ENCODE measurements at places on chromosomes 2 and 18.

GRCh38 chr2:161131074-161131680, 29.1 kb upstream of the TANK start:
- no peak for DNase-seq

GRCh38 chr2:237601453-237602116, 11.1 kb upstream of the RAB17 start:
- no peak for DNase-seq

GRCh38 chr2:237692601-237693290, 65.4 kb downstream of the LRRFIP1 start:
- DNase-seq: no peak

- no peak for DNase-seq
These were observed 48.8 kb downstream of the ADNP2 start for GRCh38 chr18:80157708-80158343.

DNA sequence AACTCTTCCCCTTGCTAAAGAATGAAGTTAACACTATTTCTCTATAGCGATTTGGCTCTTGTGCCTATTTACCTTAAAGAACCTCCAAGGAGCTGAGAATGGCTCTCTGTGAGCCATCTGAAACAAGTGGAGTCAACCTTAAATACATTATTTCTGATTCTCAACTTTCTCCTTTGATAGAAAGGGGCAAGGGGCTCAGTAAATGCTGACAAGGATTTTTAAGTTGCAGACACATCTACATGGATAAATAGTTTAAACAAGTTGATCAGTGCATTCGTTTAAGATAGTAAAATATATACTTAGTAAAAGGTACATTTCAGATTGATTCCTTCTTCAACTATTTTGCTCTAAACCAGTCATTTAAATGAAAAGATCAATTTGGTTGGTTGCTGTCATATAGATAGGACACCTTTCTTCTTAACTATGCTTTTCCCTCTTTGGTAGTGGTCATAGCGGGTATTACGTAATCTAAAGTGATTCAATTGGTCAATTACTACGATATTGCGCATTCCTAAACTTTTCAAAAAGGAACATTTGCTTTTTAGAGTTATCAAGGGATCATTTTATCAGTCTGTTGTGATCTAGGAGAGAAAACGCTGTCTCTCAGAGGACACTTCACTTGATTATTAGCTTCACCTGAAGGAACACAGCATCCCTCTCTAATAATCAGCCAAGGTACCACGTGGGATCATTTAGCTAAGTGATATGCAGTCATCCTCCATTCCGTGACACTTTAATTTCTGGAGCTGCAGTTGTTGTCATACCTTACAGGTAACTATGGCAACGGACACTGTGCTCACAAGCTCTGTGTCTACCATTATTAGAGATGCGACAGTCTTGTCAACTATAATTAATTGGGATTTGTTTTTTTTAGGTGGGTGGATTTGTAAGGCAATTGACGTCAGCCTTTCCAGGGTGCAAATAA, 50.9 kb upstream of the KCNE4 start:
- no peak for DNase-seq

DNA sequence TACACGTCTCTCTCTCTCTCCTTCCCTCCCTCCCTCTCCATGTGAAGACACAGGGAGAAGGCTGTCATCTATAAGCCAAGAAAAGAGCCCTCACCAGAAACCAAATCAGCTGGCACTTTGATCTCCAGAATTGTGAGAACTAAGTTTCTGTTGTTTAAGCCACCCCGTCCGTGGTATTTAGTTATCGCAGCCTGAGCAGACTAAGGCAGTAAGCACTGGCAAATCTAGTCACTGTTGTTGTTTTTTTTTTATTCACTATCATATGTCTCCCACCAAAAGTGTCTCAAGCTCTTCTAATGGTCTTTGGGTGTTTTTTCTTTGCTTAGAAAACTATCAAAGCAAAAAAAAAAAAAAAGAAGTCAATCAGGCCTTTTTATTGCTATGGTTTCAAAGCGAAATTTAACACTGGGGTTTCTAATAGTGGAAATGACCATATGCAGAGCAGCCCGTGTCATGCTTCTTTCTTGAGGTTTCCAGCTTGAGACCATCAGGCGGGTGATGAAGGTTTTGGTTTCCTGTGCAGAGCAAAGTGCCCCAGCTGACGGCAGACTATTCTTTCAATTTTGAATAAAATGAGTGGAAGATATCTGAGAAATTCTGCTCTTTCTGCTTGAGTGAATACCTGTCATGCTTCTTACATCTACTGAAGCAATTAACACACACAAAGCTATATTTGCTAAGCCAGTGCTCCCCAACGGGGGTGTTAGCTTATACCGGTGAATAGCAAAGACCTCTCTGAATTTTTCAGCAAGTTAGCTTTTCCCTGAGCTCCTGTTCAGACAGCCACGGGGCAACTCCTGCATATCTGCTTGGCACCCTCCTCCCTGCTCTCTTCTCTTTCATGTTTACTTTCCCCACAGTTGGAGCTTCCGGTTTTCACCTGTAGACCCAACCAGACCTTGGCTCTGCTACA, 394.1 kb upstream of the ATP5MC3 start:
- DNase-seq: no peak

- no peak for DNase-seq
These were observed 159.0 kb downstream of the TMX3 start for GRCh38 chr18:68555879-68556301.

GRCh38 chr2:2739231-2739795, 408.2 kb upstream of the MYT1L start:
- no peak for DNase-seq

- DNase-seq: no peak
These were observed 30.2 kb downstream of the PKP4 start for GRCh38 chr2:158486970-158487325.

DNA sequence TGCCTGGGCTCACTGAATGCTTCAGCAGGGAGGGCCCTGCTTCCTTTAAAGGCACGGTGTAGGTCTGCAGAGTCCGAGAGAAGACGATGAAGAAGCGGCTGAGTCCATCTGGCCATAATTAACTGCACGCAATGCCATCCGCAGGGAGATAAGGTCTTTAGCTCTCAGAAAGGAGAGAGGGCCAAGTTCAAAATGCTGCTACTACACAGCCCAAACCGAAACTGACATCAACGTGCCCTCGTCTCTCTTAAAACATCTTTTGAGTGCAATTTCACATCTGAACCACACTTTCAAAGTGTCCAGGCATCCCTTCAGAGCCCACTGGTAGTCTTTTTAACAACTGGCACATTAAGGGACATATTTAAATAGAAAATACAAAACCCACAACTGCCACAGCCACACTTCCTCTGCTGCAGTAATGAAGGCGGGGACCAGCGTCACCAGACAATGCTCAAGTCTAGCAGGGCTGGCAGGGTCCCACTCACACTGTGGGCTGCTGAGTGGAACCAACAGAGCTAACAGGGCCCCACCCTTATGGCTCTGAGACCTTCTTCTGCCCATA, 35.8 kb downstream of the ST3GAL5 start:
- no peak for DNase-seq

GRCh38 chr2:189086710-189087109, 92.9 kb downstream of the COL5A2 start:
- no peak for DNase-seq

DNA sequence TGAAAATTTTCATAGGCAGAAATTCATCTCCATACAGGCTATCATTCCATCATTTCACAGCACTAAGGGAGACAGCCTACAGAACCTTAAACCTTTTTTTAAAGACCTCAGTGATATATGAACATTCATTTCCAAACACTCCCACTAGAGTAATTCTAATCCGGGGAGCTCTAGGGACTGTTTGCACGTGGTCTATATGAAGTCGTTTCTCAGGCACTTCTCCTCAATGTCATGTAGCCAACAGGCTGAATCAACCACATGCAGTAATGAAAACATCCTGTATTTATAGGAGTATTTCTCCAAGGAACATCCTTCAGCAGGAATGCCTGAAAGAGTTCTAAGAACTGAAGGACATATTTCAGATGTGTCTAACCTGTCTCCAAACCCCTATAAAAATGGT, 97.3 kb upstream of the CREB1 start:
- DNase-seq: no peak

GRCh38 chr2:216881411-216881810, 21.5 kb upstream of the TNP1 start:
- DNase-seq: no peak

- no peak for DNase-seq
These were observed 66.7 kb upstream of the HAAO start for GRCh38 chr2:42859006-42859552.

- DNase-seq: no peak
These were observed 94.3 kb downstream of the CDCA7 start for GRCh38 chr2:173448938-173449471.

- no peak for DNase-seq
These were observed 7.7 kb upstream of the MARCHF4 start for GRCh38 chr2:216379977-216380376.

DNA sequence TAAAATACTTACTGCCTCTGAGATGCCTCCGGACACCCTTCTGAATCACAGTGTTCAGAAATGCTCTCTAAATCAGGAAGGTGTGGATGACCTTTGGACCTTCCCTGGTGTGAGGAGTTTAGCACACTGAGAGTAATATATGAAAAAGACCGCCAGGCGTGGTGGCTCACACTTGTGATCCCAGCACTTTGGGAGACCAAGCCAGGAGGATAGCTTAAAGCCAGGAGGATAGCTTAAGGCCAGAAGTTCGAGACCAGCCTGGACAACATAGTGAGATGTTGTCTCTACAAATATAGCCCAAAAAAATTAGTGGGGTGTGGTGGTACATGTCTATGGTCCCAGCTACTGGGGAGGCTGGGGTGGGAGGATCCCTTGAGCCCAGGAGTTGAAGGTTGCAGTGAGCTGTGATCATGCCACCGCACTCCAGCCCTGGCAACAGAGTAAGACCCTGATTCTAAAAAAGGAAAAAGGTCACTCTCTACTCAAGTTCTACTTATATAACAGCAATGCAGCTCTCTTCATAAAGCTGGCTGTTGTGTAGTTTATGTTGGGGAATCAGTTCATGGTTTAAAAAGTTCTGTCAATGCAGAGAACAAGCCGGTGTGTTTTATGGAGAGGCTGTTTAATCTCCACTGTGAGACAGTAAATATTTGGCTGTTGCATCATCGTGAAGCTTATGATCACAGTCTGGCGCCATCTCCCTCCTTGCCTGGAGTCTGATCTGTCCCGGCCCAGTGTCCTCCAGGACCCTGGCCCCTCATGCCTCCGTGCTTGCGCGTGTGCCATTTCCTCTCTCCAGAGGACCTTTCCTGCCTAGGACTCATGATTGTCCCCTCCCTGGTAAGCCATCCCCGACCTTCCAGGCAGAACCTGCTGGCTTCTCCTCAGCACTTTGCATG, 184.5 kb downstream of the FAM210A start:
- no peak for DNase-seq

DNA sequence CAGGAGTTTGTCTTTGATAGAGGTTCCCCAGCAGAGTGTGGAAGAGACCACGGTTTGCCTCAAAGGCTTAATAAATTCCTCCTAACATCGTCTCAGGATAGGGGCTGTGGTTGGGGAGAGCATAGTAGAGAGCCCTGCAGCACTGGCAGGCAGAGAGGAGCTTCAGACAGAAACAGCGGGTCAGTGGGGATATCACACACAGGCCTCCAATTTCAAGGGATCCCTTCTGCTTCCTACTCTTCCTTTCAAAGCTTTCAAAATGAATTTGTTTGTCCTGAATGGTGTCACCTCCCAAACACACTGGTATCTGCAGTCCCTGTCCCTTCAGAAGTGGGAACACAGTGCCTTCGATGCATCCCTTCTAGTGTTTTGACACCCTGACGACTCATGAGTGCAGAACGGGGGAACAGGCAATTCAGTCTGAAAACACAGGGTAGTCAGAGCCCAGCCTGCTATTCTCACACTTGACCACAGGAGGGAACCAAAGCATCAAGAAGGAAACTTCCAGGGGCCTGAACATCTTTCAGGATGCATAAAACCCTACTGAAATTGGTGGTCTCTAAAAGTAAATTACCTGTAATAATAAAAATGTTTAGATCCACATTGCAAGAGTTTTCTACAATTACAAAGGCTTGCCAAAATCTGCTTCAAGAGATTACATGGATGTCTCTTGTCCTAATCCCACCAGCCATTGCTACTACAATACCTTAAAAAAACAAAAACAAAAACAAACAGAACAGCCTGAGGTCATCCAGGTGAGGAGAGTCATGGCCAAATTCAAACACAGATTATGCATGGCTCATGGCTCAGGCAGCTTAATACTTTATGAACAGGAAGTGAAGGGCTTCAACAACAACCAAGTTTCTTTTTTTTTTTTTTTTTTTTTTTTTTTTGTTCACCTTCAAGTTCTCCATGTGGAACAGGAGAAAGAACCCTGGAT, 49.8 kb downstream of the SLC14A2 start:
- DNase-seq: no peak

- DNase-seq: no peak
These were observed 48.6 kb upstream of the ID2 start for GRCh38 chr2:8633186-8633734.

DNA sequence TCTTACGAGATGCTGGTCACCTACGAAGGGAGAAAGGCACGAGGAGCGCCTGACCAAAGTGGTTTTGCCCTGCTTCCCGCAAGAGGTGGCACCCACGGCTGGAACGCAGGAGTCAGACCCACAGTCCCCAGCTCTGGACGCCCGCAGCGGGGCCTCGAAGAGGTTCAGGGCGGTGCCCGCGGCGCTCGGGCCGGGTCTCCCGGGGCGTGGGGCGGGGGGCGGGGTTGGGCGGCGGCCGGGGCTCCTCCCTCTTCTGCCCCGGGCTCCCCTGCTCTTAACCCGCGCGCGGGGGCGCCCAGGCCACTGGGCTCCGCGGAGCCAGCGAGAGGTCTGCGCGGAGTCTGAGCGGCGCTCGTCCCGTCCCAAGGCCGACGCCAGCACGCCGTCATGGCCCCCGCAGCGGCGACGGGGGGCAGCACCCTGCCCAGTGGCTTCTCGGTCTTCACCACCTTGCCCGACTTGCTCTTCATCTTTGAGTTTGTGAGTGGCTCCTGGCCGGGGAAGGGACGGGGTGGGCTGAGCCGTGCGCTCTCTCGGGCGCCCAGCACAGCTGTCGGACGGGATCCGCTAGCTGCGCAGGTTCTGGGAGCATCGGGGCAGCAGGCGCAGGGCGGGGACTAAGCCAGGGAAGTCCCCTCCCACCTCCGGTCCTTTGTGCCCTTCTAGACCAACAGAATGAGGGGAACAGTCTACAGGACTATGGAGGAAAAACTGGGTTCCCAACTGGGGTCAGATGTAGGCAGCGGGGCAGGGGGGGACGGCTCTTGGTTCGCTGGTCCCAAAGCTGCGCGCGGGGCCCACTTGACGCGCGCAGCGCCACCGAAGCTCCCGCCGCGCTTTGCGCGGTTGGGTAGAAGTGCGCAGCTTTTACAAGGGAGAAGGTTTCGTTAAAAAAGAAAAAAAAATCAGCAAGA, at the start of gene MAL:
MAL (plus strand) TSS at position 303 of the 914 bp plus-strand sequence; CDS start at position 388, 85 bp downstream.
- DNase-seq: no peak

GRCh38 chr2:62783679-62784078, 78.2 kb downstream of the EHBP1 start:
- DNase-seq: no peak

- DNase-seq: no peak
These were observed 328.9 kb downstream of the TDRD15 start for GRCh38 chr2:21452678-21453077.

GRCh38 chr2:10267036-10267435, 35.7 kb upstream of the HPCAL1 start:
- no peak for DNase-seq

- DNase-seq: no peak
These were observed 10.1 kb upstream of the LRPPRC start for GRCh38 chr2:44005846-44006245.

All from cortex of kidney (tissue), 1 donor.